ENCODE measurements at places on chromosomes 11 and 22. TPM values are rescaled to one million over a fixed set of nuclear protein-coding genes. Genes with fewer than 3 reads are reported as not detected.
A peak's percentile ranks its signal among the peaks of the same experiment; 100 is the strongest.

MAPK8IP2 gene
- polyA plus RNA-seq, result 0.91 TPM

P2RY6 gene
- polyA plus RNA-seq, result 13.0 TPM

TESMIN gene
- 0.55 TPM for polyA plus RNA-seq

LPXN gene
- 20.4 TPM for polyA plus RNA-seq

DNA sequence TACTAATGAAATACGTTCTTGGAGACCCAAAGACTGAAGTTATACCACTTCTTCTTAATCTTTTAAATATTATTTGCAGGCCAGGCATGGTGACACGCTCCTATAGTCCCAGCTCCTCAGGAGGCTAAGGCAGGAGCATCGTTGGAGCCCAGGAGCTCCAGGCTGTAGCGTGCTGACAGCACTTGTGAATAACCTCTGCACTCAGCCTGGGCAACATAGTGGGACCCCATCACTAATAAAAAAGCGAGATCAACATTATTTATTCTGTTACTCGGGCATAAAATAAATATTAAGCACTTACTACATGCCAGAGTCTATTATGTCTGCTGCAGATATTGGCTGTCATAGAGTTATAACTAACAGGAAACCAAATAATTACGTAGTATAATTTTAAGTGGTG, 720 bp upstream of the MED17 start:
- DNase-seq, result no peak

- DNase-seq, result peak; percentile 90
Measured at GRCh38 chr22:27918341-27919221, 475 bp downstream of the PITPNB start.

DNA sequence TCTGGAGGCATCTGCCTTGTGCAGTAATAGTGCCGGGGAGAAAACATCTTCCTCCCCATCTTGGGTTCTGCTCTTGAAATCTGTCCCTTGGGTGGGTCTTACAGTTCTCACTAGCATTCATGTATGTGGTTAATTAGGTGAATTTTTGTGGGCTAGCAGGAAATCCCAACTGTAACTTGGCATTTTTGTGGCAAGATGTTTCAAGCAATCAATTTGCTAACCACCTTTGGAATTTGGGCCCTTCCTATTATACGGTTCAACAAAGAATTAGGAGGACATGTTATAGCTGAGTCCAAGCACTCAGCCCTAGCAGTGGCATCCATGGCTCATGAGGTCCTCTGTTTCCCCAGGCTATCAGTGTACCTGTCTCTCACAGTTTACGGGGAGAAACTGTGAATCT, 89.1 kb upstream of the MTNR1B start:
- no peak for DNase-seq

- DNase-seq, result peak; percentile 50
Measured at GRCh38 chr11:95697614-95698408, 91.8 kb downstream of the FAM76B start.

DNA sequence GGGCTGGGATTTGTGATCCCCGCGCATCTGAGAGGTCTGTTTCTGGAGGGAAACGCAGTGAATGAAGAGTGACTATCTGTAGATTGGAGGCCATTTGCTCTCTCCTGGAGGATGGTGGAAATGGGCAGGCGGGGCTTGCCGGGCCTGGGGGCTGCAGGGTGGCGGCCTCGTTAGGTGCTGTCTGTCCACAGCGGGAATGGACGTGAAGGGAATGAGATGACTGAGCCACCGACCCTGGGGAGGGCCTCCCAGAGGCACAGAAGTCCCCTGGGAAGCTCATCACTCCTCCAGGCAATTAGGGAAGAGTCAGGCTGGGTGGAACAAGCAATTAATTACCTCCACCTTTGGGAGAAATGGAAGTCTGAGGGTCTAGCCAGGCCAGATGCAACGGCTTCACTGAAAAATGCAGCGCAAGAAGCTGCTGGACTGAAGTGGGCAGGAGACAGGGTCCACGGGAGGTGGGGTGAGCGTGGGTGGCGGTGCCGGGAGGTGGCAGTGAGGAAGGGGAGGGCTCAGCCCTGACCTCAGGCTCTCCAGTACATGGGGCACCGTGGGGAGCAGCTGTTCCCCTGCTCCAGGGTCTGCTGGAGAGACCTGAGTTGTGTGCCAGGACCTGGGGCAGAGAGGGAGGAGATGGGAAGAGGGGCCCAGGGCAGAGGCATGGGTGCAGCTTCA, 524.5 kb downstream of the BRD1 start:
- DNase-seq, result no peak

- no peak for DNase-seq
Measured at GRCh38 chr11:68352591-68352990, 40.2 kb downstream of the LRP5 start.

GRCh38 chr11:65553301-65554001, 4.7 kb downstream of the LTBP3 start:
- DNase-seq, result no peak

DNA sequence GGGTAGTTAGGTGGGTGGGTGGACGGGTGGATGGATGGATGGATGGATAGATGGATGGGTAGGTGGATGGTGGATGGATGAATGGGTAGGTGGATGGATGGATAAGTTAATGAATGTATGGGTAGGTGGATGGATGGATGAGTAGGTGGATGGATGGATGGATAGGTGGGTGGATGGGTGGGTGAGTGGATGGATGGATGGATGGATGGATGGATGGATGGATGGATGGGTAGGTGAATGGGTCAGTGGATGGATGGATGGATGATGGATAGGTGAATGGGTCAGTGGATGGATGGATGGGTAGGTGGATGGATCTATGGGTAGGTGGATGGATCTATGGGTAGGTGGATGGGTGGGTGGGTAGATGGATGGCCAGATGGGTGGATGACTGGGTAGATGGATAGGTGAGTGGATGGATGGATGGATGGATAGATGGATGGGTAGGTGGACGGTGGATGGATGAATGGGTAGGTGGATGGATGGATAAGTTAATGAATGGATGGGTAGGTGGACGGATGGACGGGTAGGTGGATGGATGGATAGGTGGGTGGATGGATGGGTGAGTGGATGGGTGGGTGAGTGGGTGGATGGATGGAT, 41.5 kb upstream of the RTL6 start:
- DNase-seq, result no peak

GRCh38 chr11:68315171-68315920, 3.0 kb downstream of the LRP5 start:
- peak; percentile 45 for DNase-seq

GRCh38 chr11:57711414-57712255, at the start of gene MED19:
MED19 (minus strand) TSS chr11:57712215; CDS start chr11:57712179, 36 bp downstream.
- peak; percentile 79 for DNase-seq

DNA sequence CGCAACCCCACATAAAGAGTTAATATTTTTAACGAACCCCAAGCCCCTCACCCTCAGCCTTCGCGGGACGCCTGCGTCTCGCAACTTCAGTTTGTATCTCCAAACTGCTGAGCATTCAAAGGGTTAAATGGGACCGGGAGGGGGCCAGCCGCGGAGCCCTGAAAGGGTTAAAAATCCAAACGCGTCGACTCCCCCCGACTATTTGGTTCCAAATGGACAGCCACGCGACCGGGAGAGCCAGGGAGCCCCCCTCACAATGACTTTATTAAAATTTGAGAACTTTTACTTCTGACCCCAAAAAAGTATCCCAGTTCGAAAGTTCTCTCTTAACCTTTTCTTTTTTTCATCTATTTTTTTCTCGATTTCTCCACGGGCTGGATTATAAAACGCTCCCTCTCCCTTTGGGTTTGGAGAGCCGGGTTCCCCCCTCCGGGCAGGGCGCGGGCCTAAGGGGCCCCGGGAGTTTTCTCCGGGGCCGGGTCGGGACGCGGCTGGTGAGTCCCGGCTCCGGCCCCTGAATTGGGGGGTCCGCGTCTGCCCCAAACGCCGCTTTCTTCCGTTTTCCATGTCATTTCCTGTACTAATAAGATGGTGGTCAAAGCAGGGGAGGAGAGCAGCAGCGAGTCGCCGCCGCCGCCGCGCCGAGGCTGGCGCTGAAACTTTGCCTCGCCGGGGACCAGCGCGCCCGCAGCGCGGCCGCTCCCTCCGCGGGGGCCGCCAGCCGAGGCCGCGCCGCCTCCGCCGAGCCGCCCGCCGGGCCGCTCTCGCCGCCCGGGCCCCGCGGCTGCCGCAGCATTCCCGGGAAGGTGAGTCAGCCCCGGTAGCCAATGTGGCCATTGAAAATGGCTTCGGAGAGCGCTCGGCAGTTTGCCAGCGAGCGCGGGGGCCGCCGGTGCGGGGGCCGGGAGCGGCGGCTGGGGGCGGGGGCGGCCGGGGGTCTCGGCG, at the start of gene PRDM11:
Gene PRDM11, plus strand, starts transcription at position 568 of the 945 bp plus-strand sequence. CDS start 35,128 bp downstream, outside the sequence.
- peak; percentile 75 for DNase-seq

DNA sequence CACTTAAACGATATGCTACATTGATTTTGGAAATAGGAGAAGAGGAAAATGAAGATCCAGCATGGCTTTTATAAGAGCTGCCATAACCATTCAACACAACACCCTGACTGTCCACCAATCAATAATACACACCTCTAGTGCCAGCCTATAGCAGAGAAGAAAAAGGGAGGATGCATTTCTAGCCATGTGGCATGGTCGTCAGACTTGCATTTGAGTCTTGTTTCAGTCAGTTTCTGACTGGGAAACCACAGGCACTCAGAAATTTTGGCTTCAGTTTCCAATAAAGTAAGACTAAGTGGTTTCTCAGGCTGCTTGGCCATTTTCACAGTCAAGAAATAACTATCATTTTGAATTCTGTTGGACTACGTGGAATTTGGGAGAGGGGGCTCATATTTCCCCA, 523.5 kb upstream of the LRRC4C start:
- no peak for DNase-seq

- no peak for DNase-seq
Measured at GRCh38 chr22:30201945-30202344, 44.6 kb downstream of the LIF start.

DNA sequence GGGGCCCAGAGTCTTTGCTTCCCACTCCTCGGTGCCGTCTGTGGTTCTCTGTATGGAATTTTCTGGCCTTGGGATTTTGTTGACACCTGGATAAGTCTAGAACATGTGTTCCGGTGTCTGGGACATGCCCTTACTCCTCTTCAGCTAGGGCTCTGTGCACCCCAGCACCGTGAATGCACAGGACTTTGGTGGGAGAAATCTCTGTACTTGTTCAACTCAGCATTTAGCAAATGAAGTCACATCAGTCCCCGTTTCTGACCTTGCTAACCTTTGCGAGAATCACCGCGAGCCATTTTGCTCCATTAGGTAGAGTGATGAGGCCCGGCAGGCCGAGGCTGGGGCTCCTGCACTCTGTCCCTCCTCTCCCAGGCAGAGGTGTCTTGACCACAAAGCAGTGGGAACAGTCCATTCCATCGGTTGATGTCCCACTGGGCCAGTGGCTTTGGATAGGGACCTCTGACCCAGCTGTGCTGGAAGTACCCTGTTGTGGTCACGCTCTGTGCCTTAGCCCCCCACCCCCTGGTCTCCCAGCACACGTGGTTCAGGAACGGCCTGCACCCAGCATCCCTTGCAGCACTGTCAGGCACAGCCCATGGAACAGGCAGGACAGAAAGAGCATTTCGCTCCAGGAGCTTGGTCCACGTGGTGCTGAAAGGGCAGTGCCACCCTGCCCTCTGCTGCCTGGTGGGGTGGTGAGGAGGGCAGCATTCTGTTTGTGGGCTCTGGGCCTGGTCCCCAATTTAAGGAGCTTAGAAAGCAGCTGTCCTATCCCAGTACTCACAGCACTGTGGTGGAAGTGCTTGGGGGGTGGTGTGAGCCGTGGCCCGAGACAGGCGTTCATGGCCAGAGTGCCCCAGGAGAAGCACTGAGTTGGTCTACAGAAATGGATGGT, 73.4 kb downstream of the MED15 start:
- no peak for DNase-seq

DNA sequence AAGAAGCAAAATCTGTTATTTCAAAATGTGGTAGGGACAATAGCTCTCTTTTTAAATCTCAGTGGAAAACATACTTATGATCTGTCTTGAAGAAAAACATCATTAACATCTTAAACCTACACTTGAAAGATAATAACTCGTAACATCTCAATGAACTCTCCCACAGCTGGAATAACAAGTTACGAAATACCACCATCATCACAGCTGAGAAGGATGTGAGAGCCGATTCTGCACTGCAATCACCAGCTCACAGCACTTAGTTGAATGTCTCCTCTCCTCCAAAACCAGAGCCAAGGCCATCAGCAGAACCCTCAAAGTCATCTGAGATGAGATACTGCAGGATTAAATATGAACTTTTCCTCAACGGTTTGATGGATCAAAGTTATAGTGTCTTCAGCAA, 124.3 kb downstream of the ARHGAP20 start:
- DNase-seq, result peak; percentile 65

DNA sequence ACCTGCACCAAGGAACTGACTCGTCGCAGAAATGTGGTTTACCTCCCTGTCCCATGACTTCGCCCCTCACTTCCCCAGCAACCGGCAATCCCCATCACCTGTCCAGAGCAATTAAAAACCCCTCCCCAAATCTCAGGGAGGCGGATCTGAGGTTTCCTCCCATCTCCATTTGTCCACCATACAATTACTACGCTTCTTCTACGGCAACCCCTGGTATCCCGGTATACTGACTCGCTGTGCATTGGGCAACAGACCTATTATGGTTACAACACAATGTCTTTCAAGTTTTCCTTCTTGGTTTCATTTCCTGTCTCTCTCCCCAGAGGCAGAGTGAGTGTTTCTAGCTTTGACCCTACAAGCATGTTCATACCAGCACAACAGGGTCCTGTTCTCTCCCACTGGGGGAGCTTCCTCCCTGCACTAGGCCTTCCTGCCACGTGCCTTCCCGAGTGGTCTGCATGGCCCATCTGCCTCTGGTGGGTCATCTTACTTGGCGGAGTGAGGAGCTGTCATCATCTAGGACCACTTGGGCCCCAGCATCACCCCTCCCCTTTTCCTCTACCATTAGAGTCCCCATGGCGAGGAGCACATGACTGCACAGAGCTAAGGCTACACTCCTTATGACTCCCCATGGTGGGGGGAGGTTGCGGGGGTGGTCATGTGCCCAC, 30.3 kb upstream of the NAP1L4 start:
- DNase-seq, result no peak

GRCh38 chr11:115525531-115526006, 21.4 kb upstream of the CADM1 start:
- no peak for DNase-seq

- peak; percentile 58 for DNase-seq
Measured at GRCh38 chr11:62930157-62930556, 9.0 kb upstream of the CHRM1 start.

- DNase-seq, result no peak
Measured at GRCh38 chr11:27514558-27514957, 8.0 kb upstream of the LIN7C start.
